ENCODE measurements at places on chromosomes 3 and 15. TPM values are rescaled to one million over a fixed set of nuclear protein-coding genes. Genes with fewer than 3 reads are reported as not detected.

The HYAL2 gene
- 320 TPM for total RNA-seq

The CA12 gene
- total RNA-seq = 1.1 TPM

The NXPE3 gene
- 11.5 TPM for total RNA-seq

The MUC4 gene
- total RNA-seq = not detected

The ARHGEF26 gene
- total RNA-seq = 0.80 TPM

The SCN11A gene
- total RNA-seq = 0.27 TPM

The EID1 gene
- 246 TPM for total RNA-seq

The STOML1 gene
- 10.0 TPM for total RNA-seq

The FOXB1 gene
- not detected for total RNA-seq

The CX3CR1 gene
- total RNA-seq = not detected

The AMIGO3 gene
- total RNA-seq = 0.14 TPM

The CAND2 gene
- total RNA-seq = 1.6 TPM

The SPSB4 gene
- total RNA-seq = under 0.01 TPM

The LINGO1 gene
- total RNA-seq = not detected

The ITPKA gene
- 0.36 TPM for total RNA-seq

The C3orf33 gene
- 2.4 TPM for total RNA-seq

The TICRR gene
- 10.9 TPM for total RNA-seq

The CACNA1D gene
- total RNA-seq = under 0.01 TPM

The AMT gene
- total RNA-seq = 0.66 TPM

The CIP2A gene
- 72.9 TPM for total RNA-seq
